Lower lobe of right lung (tissue), 2 donors: ENCODE measurements at places on chromosomes 1 and 21. TPM values are rescaled to one million over a fixed set of nuclear protein-coding genes. Genes with fewer than 3 reads are reported as not detected.

The EXOC8 gene
- total RNA-seq = 20.6 TPM

The ACKR1 gene
- total RNA-seq = 30.4 TPM

The CFHR1 gene
- 0.74 TPM for total RNA-seq

The FOXD2 gene
- total RNA-seq = 0.44 TPM

The CR1 gene
- 21.5 TPM for total RNA-seq

The AKIRIN1 gene
- 43.8 TPM for total RNA-seq

The PSRC1 gene
- total RNA-seq = 4.2 TPM

The TTC39A gene
- total RNA-seq = 34.9 TPM

The KIAA0040 gene
- 46.9 TPM for total RNA-seq

DNA sequence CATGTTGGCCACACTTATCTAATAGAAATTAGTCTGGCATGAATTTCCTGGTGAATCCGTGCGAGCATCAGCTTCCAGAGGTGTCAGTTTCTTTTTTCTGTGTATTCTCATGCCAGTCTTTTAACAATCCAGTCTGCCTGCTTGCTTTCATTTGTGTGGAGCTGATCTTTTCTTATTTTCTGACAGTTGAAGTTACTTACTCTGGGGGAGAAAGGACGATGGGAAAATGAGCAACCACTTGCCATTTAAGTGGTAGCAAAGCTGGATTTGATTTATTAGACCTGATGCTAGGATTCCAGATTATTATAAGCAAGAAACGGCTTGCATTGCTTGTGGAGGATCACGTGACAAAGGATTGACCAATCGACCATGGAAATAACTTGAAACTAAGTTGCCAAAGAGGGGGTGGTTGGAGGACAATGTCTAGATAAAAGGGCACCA, 24.3 kb upstream of the APP start:
- DNase-seq = no peak

DNA sequence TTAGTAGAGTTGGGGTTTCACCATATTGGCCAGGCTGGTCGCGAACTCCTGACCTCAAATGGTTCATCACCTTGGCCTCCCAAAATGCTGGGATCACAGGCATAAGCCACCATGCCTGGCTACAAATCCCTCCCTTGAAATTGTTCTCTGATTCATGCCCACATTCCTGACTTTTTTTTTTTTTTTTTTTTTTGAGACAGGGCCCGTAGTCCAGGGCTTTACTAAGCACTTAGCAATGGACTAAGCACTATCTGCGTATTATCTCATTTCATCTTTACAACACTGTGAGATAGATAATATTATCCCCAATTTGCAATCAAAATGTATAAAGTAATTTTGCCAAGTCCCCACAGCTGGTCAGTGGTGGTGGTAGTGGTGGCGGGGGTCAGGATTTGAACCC, 58.9 kb downstream of the VWA5B1 start:
- no peak for DNase-seq

GRCh38 chr1:54309631-54310366, 96.4 kb downstream of the SSBP3 start:
- no peak for DNase-seq

GRCh38 chr1:61241411-61241838, 159.1 kb downstream of the NFIA start:
- no peak for DNase-seq

DNA sequence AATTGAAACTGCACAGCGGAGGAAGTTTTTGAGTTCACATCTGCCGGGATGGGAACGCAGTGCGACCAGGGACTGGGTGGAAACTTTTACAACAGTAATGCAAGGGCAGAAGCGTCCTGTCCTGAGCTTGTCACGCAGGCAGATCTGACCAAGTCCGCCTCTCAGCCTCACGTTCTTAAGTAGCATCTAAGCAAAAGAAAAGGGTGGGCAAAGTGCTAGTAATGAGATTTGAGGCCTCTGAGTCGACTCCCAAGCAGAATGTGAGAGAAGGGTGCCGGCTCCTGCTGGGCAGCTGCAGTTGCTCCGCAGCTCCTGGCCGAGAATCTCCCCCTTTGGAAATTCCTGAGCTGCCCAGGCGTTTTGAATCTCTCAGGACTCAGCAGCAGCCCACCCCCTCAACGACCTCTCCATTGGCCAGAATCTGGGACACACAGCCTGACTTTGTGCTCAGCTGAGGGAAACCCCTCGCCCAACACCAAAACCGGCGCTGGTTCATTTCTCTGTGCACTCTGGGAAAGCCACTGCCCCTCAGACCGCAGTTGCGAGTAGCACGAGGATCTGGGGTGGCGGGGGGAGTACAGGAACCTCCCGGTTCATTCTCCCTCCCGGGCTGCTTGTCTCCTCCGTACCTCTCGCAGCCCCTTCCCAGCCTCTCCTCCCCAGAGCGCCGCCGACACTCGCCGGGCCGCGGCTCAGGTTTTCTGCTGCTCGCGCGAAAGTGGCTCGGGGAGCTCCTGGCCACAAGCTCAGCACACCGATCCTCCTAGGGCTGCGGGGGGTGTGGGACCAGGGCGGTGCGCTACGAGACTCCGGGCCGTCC, 913 bp upstream of the S1PR1 start:
- DNase-seq = peak; percentile 65

- no peak for DNase-seq
These were observed 23.7 kb downstream of the HLX start for GRCh38 chr1:220902916-220903315.

GRCh38 chr1:209389258-209389657, 194.3 kb upstream of the CAMK1G start:
- DNase-seq = no peak

GRCh38 chr21:44905728-44906090, 15.0 kb downstream of the ITGB2 start:
- no peak for DNase-seq

- DNase-seq = no peak
These were observed 71.3 kb downstream of the CNIH3 start for GRCh38 chr1:224687465-224687864.

DNA sequence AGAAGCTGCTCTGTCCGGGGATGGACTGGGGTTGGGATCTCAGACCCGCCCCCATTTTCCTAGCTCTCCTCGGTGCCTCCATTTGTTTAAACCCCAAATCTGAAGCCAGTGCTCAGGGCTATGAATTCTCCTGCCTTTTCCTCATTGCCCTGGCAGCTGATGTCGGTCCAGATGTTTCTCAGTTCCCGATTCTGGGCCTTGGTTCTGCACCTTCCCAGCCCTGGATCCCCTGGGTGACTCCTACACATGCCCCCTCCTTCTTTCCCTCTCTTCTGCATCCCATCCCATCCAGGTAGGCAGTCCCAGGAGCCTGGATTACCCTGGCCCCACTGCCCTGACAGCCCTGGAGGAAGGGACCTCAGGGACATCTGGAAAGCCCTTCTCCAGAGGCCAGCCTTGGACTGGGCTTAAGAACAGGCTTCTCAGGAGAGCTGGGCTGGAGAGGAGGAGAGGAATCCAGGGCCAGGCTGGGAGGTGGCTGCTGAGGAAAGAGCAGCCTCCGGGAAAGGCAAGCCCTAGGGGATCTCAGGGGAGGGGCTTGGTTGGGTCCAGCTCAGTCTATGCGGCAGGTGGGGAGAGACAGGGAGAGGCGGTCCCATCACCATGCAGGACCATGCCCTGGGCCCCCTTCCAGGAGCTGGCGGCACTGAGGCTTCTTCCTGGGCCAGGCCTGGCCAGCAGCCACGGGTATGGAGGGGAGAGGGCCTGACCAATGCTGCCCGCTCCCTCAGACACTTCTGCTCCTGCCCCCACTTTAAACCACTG, 6.8 kb upstream of the EPS8L3 start:
- DNase-seq = peak; percentile 27

DNA sequence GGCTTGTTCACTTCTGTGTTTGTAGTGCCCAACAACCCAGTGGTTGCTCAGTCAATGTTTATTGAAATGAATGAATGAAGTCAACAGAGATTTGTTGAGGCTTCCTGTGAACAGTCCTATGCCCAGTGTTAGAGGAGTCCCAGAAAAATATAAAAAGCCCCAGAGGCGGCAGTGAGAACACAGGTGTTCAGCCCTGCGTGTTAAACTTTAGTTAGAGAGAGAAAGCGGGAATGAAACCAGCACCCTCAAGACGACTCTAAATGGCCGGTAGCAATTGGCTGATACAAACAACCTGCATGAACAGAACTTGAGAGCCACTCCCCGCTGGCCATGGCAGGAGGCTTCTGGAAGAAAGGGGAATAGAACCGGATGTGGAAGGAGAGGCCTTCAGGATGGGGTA, 22.6 kb downstream of the TMEM51 start:
- no peak for DNase-seq

DNA sequence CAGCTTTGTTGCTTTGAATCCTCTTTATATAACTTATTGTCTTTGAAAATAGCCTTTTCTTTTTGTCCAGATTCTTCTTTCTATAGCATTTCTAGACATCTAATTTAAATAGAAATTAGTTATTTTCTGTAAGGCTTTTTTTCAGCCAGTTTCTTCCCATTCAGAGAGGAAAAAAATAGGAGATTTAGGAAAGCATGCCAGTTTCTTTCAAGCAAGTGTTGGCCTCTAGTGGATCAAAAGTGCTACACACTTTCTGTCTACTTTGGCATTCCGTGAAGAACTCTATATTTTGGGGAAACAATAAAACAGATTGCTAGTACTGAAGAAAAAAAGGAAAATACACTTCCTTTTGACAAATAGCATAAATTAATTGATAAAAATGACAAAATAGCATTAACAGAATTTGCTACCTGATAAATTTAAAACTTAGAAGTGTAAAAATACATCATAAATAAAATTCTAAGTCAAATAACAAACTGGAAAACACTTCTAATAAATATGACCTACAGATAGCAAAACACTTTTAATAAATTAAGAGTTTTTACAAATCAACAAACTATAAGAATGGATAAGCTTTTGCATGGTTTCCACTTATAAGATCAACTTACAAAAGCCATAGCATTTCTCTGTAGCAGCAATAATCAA, 13.1 kb upstream of the EXO1 start:
- DNase-seq = no peak

GRCh38 chr1:192109576-192109975, 48.7 kb upstream of the RGS18 start:
- DNase-seq = no peak

DNA sequence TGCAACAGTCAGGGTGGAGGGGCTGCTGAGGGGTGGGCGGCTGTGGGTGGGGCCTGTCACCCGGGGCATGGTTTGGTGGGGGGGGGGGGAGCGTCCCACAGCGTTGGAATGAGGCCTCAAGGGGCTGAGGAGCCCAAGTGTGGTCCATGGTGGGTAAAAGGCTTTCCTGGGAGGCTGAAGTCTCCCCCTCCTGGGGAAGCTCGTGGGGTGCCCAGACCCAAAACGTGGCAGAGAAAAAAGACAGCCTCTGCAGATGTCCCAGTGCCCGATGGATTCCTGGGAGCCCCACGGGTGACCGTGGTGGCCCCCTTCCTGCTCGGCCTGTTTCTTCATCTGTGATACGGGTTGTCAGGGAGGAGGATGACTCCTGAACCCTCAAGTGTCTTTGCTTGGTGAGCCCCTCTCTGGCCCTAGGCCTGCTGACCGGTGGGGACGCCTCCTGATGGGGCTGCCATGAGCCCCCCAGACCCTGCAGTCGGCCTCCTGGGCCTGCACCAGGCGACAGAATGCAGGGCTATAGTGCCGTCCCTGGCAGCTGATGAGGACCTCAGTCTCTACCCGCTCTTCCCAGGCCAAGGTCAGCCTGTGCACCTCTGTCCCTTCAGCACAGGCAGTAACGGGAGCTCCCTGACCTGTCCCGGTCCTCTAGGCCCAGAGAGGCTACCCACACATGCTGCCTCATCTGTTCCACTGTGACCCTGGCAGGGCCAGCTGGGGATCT, 1.1 kb downstream of the OBSCN start:
- DNase-seq = no peak

DNA sequence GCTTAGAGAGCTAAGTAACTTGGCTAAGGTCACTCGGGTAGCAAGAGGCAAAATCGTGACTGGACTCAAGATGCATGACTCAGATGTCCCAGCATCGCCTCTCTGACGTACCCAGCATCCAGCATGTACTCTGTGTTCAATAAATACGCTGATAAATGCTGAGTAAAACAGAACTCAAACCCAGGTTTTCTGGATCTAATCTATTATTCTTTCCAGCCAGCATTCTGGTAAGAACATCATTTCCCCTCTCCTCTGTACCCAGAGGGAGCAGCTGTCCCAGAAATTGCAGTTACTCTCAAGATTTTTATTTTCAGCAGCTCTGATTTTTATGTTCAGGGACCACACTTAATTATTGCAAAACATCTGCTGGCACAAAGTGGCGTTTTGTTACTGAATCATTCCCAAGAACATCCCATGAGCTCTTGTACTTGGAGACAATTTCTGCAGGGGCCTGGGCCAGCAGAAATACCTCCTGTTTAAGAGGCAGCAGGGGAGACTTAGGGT, 249.0 kb downstream of the PRDM2 start:
- no peak for DNase-seq

- no peak for DNase-seq
These were observed 105.7 kb downstream of the ZNF326 start for GRCh38 chr1:90100566-90100965.

- no peak for DNase-seq
These were observed 15.1 kb downstream of the IFI44 start for GRCh38 chr1:78664763-78665162.

DNA sequence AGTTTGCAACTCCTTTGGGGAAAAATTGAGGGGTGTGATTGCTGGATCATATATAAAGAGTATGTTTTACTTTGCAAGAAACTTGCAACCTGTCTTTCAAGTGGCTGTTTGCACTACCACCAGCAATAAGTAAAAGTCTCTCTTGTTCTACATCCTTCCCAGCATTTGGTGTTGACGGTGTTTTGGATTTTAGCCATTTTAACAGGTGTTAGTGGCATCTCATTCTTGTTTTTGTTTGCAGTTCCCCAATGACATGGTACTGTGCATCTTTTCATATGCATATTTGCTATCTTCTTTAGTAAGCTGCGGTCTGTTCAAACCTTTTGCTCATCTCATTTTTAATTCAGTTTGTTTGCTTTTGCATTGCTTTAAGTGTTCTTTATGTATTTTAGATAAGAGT, 535.5 kb downstream of the LRRIQ3 start:
- DNase-seq = no peak

DNA sequence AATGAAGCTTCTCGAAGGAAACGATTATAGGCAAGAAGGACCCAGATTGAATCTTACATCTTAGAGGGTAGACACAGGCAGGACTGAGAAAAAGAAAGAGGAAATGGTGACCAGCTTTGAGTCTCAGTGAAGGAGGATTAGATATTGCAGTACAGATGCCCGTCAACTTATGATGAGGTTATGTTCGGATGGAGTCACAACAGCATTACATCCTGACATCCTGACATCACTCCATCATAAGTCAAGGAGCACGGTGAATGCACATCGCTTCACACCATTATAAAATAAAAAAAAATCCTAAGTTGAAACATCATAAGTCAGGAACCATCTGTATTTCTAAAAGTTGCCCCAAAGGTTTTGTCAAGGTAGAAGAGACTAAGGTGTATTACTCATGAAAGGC, 312.3 kb upstream of the PLXNA2 start:
- no peak for DNase-seq

DNA sequence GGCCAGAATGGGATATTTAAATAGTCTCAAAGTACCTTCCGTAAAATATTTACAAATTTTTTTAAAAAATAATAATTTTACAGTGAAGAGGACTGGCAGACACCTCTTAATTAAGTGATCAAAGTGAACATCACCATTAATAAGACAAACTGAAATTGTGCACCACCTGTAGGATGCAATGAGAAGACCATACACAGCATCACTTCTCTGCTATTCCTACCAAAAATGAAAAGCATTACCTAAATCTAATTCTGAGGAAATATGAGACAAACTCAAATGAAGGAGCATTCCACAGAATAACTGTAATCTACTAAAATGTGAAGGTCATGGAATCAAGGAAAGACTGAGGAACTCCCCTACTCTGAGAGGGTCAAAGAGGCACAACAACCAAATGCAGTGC, 68.2 kb upstream of the PRDX6 start:
- DNase-seq = no peak

GRCh38 chr1:25647106-25647505, 30.5 kb downstream of the MAN1C1 start:
- DNase-seq = no peak
